ENCODE measurements at places on chromosomes 11 and 22.

DNA sequence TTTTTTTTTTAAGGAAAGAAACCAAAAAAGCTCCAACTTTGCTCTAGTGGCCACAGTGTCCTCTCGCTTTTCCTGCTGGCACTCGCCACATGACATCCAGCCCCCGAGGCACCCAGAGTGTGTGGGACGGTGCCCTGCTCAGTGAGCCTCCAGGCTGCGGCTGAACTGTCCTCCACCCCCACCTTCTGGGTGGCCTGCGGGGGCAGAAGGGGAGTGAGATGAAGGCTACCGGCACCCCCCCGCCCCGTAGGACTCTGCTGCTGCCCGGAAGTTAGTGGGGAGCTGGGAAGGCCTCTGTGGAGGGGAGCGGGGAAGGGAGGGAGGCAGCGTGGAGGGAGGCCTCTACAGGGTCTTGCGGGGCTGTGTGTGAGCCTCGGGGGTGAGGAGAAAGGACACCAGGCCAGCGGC, 264.4 kb downstream of the CTTN start:
- no peak for DNase-seq

- no peak for DNase-seq
These were observed 29.4 kb upstream of the TMEM86A start for GRCh38 chr11:18669219-18669596.

- DNase-seq, result no peak
These were observed 76.0 kb downstream of the PACSIN2 start for GRCh38 chr22:42938976-42939375.

DNA sequence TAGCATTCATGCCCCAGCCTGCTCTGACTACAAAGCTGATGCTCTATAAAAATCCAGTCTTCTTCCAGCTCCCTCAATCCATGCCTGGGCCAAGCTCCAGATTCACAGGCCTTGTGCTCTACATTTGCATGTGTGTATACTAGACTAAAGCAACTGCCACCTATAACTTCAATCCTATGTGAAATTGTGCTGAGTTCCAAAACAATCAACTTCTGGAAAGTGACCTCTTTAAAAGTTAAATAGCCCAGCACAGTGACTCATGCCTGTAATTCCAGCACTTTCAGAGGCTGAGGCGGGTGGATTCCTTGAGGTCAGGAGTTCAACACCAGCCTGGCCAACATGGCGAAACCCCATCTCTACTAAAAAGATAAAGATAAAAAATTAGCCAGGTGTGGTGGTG, 114.3 kb upstream of the ZC3H12C start:
- no peak for DNase-seq

- no peak for DNase-seq
These were observed 9.2 kb downstream of the OR5A2 start for GRCh38 chr11:59417023-59417422.

- DNase-seq, result no peak
These were observed 53.7 kb upstream of the CCDC34 start for GRCh38 chr11:27416568-27417176.

GRCh38 chr11:34594603-34595002, 26.3 kb upstream of the EHF start:
- DNase-seq, result no peak

DNA sequence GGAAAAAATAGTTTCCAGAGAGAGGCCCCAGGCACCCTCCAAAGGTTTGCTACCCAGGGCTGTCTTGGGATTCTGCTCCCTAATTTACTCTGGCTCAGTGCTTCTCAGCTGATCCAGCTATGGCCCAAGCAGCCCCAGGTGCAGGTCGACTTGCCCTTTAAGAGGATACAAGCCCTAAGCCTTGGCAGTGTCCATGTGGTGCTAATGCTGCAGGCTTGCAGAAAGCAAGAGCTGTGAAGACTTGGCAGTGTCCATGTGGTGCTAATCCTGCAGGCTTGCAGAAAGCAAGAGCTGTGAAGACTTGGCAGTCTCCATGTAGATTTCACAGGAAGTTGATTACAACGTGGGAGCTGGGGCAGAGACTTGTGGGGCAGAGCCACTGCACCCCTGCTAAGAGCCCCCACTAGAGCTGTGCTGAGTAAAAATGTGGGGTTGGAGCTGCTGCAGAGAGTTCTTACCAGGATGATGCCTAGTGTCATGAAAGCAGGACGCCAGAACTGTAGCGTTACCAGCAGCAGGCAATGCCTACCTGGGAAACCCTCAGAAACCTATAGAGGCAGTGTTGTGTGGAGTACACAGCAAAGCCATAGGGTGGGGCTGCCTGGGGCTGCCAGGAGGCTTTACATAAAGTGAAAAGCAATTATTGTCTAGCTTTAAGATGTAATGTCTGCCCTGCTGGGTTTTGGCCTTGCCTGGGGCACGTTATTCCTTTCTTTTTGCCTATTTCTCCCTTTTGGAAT, 16.1 kb upstream of the OR52K1 start:
- no peak for DNase-seq

GRCh38 chr22:49437356-49437755, 390.3 kb downstream of the BRD1 start:
- no peak for DNase-seq

- DNase-seq, result no peak
These were observed 2.9 kb downstream of the AMBRA1 start for GRCh38 chr11:46590740-46591605.

GRCh38 chr22:47206666-47207218, 444.3 kb downstream of the TBC1D22A start:
- DNase-seq, result no peak

DNA sequence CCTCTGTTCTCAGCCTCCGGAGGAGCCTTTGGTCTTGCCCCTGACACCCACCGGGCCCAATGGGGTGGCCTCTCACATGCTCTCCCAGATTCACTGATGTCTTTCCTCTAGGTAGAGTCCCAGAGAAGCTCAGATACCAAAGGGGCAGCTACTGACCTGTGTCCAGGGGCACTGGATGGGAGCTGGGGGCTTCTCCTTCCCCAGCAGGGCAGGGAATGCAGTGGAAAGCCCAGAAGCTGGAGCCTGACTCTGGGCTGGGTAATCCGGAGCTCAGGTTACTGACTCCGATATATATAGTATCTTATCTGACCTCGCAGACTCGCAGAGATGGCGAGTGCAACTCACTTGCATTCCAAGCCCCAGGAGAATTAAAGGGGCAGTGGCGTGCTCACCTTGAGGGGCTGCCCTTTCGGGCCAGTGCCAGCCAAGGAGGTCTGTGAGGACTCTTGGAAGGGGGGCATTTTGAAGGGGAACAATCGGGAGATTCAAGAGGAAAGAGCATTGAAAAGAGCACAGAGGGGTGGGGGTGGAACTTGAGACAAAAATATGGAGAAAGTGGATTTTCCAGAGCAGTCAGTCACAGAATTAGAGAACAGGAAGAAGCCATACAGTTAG, 2.5 kb downstream of the USP2 start:
- DNase-seq, result no peak

GRCh38 chr11:16511116-16512114, 155.1 kb upstream of the SOX6 start:
- DNase-seq, result no peak

GRCh38 chr11:120172054-120172911, 34.4 kb upstream of the TRIM29 start:
- no peak for DNase-seq

GRCh38 chr11:86726118-86726753, 53.8 kb upstream of the ME3 start:
- no peak for DNase-seq

DNA sequence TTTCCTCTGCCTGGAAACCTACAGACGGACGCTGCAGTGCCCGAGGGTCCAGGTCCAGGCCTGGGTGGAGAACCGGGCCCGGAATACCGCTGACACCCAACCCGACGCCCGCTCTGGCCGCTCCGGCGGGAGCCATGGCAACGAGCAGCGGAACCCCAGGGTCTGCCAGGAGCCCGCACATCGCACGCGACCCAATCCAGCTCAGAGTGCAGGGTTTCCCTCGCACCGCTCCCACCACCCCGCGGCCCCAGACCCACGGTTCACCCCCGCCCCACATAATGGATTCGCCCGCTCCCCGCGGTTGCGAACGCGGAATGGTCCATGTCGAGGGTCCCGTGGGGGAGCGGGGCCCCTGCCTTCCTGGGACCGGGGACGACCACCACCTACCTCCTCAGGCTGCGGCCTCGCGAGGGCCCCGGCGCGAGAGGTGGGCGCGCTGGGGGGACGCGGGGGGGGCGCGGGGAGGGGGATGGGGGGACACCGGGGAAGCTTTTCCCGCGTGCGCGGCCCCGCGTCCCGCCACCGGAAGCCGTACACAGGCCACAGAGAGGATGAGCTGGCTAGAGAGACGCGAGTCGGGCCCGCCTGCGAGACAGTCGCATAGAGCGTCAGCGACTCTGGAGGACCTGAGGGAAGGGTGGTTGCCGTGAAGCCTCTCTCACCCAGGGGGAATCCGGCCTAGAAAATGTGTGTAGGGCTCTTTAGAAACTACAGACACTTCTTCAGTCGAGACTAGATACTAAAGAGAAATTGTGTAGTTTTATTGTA, at the start of gene SSRP1:
Gene SSRP1 (minus strand): TSS at position 550 of the 768 bp plus-strand sequence. CDS start 771 bp downstream, outside the sequence.
- peak; percentile 81 for DNase-seq
